ENCODE measurements at places on chromosomes 1 and 21.

- DNase-seq = no peak
Observed at GRCh38 chr21:39390212-39390765, 41.4 kb upstream of the HMGN1 start.

GRCh38 chr1:228009828-228010775, 3.3 kb downstream of the WNT3A start:
- no peak for DNase-seq

GRCh38 chr1:50080904-50081586, 27.7 kb upstream of the ELAVL4 start:
- no peak for DNase-seq

GRCh38 chr1:34188418-34188817, 11.7 kb downstream of the C1orf94 start:
- DNase-seq = no peak

DNA sequence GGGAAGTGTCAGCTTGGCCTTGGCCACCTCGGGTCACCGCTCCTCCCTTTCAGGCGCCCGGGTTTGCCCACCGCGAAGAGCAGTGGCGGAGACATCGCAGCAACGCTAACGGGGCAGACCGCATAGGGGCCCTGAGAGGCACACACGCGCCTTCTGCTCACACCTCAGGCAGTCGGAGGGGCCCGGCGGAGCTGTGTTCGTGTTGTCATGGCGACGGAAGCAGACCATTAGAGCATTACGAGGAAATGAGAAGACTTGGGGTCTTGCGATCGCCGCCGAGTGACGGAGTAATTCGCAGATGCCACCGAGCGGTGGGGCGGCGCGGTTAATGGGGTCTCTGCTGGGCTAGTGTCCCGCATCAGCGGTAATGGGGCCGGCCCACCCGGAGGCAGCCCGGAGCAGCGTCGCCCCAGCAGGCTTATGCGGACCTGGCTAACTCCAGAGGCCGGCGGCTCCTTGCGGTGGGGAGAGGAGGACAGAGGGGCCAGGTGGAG, 144.1 kb downstream of the TNR start:
- DNase-seq = no peak
